CD4-positive, alpha-beta T cell treated with Interferon alpha-2 for 1 hour (primary cell): ENCODE measurements at places on chromosomes 5 and 9.

GRCh38 chr5:94983861-94984535, 300.9 kb downstream of the MCTP1 start:
- DNase-seq: no peak

GRCh38 chr5:41270423-41271251, 57.3 kb upstream of the C6 start:
- peak; percentile 10 for DNase-seq

DNA sequence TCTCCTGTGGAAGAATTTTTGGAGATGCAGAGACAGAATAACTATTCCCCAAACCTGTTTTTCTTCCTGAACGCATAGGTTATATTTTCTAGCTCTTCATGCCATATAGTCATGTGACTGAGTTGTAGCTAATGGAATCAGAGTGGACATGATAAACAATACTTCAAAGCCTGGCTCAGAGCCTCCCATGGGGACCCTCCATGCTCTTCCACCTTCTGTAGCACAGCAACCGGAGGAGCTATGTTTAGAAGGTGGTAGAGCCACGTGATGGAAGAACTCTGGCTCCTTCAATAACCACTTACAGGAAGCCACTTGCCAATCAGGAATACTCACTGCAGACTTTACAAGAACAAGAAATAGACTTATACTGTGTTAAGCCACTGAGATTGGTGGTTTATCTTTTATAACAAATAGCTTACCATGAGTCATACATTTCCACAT, 39.2 kb downstream of the NADK2 start:
- DNase-seq: no peak

DNA sequence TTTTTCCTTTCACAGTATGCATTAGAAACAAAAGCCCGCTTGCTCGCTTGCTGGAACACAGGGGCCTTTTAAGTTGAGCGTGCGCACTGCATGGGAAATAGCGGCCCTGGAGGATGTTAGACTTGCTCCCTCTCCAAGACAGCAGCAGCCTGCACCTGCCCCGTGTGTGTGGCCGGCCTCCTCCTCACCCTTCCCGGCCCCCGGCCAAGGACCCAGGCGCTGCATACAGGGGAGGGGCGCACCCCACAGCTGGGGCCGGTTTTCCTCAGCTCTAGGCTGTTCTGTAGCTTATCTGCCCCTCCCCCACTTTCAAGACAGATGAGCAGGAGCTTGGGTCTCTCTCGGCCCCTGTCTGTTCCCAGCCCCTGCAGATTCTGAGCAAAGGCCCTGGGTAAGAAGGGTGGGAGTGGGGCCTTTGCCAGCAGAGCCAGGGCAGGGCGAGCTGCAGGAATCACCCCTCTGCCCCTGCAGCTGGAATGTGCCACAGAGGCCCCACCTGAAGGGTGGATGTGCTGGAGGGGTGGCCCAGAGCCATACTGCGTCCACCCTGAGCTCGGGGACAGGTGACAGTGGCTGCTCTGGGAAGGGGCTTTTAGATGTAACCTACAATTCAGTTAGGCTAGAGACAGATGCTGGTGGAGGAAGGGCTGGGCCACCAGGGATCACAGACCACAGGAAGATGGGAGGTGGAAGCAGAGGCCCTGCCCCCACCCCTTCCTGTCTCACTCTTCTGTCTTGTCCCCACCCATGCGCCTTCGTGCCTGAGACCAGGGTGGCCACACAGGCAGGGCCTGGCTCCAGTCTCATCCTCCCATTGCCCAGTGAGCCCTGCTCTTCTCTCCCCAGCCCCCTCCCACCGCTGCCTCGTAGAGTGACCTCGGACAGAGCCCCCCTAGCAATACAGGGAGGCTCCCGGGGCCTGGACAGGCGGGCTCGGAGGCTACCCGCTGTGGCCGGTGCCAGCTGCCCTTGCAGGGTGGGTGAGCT, 132.4 kb downstream of the DAB2IP start:
- DNase-seq: no peak
